HFFc6 (cell line): ENCODE measurements at places on chromosomes 5 and 9. TPM values are rescaled to one million over a fixed set of nuclear protein-coding genes. Genes with fewer than 3 reads are reported as not detected.

- H3K4me3 ChIP-seq, result no peak overlapping the region
- no peaks in the 10 kb centered on the region for H3K4me1 ChIP-seq
- no peaks in the 10 kb centered on the region for H3K27me3 ChIP-seq
- no peaks in the 10 kb centered on the region for H3K36me3 ChIP-seq
Measured at GRCh38 chr9:80691229-80691628, 998.1 kb downstream of the TLE1 start.

GRCh38 chr9:131323629-131324028 lies 34.1 kb downstream of the PLPP7 start:
- no peak overlapping the region for H3K27ac ChIP-seq
- no peaks in the 10 kb centered on the region for H3K36me3 ChIP-seq
- peaks cover 12% of the 10 kb centered on the region for H3K27me3 ChIP-seq
- DNase-seq, result no peak
- no peak overlapping the region for H3K4me3 ChIP-seq

DNA sequence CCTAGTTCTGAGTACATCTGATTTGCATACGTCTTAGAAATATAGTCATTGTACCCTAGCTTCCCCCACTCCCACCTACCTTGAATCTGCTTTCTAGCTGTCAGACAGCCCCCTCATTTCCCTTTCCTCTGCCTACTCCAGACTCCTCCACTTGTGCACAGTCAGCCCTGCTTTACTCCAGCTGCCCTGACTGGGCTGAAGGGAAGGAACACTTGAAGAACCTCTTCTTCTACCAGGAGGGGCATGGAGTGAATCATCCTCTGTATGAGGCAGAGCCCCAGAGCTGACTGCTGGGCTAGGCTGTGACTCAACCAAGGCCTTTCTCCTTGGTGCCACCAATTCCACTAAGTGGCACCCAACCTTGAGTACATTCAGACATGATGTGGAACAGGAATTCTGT lies 18.1 kb upstream of the ZFR start:
- no peaks in the 10 kb centered on the region for H3K27me3 ChIP-seq
- peak overlapping the region; percentile 38 for H3K4me3 ChIP-seq

DNA sequence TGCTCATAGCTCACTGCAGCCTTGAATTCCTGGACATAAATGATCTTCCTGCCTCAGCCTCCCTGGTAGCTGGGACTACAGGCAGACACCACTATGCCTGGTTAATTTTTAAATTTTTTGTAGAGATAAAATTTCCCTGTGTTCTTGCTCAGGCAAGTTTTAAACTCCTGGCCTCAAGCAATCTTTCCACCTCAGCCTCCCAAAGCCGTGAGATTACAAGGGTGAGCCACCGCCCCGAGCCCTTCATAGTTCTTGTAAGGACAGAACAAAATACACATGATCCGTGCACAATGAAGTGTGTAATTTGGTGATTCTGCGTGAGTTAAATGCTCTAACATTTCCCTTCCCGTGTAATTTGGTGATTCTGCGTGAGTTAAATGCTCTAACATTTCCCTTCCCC lies 27.7 kb upstream of the MYO10 start:
- H3K36me3 ChIP-seq, result no peaks in the 10 kb centered on the region
- peaks cover 16% of the 10 kb centered on the region for H3K4me1 ChIP-seq
- H3K4me3 ChIP-seq, result no peak overlapping the region
- H3K27ac ChIP-seq, result no peak overlapping the region
- H3K27me3 ChIP-seq, result no peaks in the 10 kb centered on the region; the same call in 1 of the 2 replicates

DNA sequence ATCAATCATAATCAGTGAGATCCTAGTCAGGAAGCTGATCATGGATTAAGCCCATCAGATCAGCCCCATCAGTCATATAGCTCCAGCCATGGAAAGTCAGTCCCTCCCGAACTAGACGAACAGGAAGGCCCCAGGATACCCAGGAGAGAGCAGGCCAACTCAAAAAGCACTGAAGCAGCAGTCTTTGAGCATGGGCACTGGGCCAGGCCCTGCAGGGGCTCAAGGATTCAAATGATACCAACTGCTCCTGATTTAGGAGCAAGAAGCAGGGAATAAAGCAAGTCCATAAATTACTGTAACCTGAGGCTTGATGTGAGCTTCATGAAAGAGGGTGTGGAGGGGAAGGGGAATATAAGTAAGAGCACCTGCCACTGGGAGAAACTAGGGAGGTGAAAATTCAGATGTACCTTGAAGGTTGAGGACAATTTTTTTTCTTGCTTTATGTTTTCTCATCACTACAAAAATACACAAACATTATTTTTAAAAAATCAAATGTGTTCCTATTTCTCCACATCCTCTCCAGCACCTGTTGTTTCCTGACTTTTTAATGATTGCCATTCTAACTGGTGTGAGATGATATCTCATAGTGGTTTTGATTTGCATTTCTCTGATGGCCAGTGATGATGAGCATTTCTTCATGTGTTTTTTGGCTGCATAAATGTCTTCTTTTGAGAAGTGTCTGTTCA lies 115.2 kb downstream of the SIL1 start:
- peaks cover 2% of the 10 kb centered on the region; the same call in 1 of the 2 replicates for H3K4me1 ChIP-seq
- no peak overlapping the region for H3K4me3 ChIP-seq
- H3K36me3 ChIP-seq, result peaks cover 11% of the 10 kb centered on the region; the same call in 1 of the 2 replicates
- H3K27me3 ChIP-seq, result 0 out of 2 replicates have a peak, but pooled peaks cover 2% of the 10 kb centered on the region
- DNase-seq, result no peak
- no peak overlapping the region for H3K27ac ChIP-seq

DNA sequence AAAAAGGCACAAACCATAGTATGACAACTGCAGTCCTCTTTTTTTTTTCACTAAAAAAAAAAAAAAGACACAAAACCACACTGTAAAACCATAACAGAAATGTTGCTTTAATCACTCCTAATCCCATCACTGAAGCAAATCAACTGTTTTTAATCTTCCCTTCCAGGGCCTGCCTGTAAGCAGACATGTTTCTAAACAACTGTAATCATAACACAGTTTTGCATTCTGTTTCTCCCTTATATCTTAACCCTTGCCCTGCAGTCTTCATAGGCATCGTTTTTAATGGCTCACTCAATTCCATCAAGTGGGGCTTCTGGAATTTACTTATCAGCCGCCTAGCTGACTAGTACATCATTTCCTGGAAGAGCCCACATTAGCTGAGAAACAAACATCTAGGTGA lies 111.0 kb upstream of the SLC25A48 start:
- H3K27me3 ChIP-seq, result peaks cover 21% of the 10 kb centered on the region
- no peak for DNase-seq
- no peaks in the 10 kb centered on the region for H3K36me3 ChIP-seq

GRCh38 chr5:171405615-171406014 lies 13.8 kb upstream of the FGF18 start:
- peak overlapping the region; percentile 67 for H3K27ac ChIP-seq
- peaks cover 9% of the 10 kb centered on the region for H3K27me3 ChIP-seq
- H3K36me3 ChIP-seq, result peaks cover 63% of the 10 kb centered on the region

DNA sequence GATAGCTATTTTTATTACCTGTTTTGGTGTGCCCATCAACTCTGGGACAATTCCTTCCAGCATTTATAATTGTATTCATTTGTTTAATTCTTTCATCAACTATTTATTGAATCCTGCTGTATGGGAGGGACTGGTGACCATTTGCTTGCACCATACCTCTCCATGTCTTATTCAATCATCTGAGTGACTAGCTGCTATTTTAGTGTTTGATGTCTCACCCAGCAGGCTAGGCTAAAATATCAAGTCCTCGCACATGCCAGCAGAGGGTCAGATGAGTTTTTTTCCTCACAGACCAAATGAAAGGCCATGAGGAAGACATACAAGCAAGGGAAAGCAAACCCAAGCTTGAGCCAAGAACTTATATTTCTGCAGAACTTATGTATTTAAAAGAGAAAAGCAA lies 63.9 kb downstream of the CETN3 start:
- no peak overlapping the region for H3K27ac ChIP-seq
- H3K4me1 ChIP-seq, result no peaks in the 10 kb centered on the region
- H3K36me3 ChIP-seq, result no peaks in the 10 kb centered on the region
- DNase-seq, result no peak
- H3K4me3 ChIP-seq, result no peak overlapping the region

GRCh38 chr5:98735806-98736507 lies 37.5 kb upstream of the RGMB start:
- H3K36me3 ChIP-seq, result peaks cover 7% of the 10 kb centered on the region
- H3K4me3 ChIP-seq, result no peak overlapping the region

DNA sequence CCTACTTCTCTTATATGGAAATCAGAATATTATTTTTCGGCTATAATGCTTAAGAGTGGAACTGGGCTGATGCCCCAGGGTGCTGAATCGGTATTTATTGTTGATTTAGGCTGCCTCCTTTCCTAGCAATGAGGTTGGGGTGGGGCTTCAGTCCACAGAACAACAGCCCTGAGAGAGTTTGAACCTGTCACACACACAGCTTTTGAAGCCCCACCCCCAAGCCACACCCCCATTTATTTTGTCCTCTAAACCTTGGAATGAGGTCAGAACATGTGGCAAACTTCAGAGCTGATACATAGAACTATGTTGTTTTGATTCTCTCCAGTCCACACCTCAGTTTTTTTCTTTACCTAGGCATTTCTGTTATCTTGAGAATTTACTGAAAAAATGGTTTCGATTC lies 51.7 kb upstream of the CAMK4 start:
- H3K4me1 ChIP-seq, result no peaks in the 10 kb centered on the region
- no peak for DNase-seq
- no peak overlapping the region for H3K27ac ChIP-seq
- no peaks in the 10 kb centered on the region for H3K36me3 ChIP-seq
- H3K4me3 ChIP-seq, result no peak overlapping the region

GRCh38 chr9:121326130-121326838 lies 43.8 kb downstream of the STOM start:
- peaks cover 10% of the 10 kb centered on the region for H3K27me3 ChIP-seq
- peak overlapping the region; percentile 91 for H3K27ac ChIP-seq
- H3K4me3 ChIP-seq, result no peak overlapping the region
- peak; percentile 66 for DNase-seq
- peaks cover 74% of the 10 kb centered on the region for H3K36me3 ChIP-seq
- peaks cover 59% of the 10 kb centered on the region for H3K4me1 ChIP-seq

DNA sequence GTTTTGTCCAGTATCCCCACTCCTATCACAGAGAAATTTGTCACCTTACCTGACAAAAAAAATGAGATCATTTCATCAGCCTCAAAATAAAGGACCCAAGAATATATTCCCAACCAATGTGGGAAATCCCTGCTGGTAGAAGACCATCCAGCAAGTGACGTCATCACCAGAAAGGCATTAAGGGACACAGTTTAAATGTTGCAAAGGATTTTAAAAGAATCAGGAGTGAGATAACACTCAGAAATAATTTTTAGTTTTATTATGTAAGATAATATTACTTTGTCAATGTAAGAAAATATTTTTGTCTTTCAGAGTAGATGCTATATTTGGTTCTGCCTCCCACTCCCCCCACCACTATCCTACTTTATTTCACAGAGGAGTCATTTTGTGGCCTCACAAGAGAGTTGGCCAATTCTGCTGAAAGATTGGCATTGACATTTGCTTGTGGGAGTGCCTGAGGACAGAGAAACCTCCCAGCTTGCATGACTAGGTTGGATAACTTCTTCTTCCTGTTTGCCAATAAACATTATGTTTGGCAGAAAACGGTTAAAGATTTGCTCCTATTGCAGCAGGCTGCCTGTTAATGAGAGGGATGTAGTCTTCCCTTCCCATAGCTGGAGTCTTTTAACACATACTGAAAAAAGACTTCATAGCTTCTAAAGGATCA lies 288.6 kb upstream of the DAB2 start:
- no peaks in the 10 kb centered on the region for H3K36me3 ChIP-seq
- peaks cover 27% of the 10 kb centered on the region; the same call in 1 of the 2 replicates for H3K4me1 ChIP-seq
- DNase-seq, result no peak
- H3K27ac ChIP-seq, result no peak overlapping the region
- H3K4me3 ChIP-seq, result no peak overlapping the region
- peaks cover 4% of the 10 kb centered on the region; the same call in 1 of the 2 replicates for H3K27me3 ChIP-seq

DNA sequence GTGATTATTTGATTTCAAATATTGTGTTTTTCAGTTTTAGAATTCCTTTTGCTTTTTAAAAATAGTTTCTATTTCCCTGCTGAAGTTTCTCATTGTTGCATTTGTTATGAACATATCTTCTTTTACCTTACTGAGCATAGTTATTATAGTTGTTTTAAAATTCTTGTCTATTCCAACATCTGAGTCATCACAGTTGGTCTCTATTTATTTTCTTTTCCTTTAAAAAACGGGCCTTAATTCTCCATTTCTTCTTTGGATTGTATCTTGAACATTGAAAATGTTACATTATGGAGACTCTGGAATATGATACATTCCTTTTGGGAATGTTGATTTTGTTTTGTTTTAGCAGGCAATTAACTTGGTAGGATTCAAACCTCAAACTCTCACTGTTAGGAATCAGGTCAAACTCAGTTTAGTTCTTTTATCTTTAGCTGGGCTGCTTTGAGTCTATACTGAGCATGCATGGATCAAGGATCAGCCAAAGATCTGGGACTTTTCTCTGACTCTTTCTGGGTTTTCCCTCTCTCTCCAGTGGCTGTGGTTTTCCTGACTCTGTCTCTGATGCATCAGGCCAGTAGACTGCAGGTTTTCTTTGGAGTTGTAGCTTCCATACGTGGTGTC lies 70.3 kb downstream of the TEK start:
- peaks cover 1% of the 10 kb centered on the region; the same call in 1 of the 2 replicates for H3K27me3 ChIP-seq
- H3K4me1 ChIP-seq, result peaks cover 56% of the 10 kb centered on the region
- no peak for DNase-seq
- peaks cover 14% of the 10 kb centered on the region for H3K36me3 ChIP-seq

DNA sequence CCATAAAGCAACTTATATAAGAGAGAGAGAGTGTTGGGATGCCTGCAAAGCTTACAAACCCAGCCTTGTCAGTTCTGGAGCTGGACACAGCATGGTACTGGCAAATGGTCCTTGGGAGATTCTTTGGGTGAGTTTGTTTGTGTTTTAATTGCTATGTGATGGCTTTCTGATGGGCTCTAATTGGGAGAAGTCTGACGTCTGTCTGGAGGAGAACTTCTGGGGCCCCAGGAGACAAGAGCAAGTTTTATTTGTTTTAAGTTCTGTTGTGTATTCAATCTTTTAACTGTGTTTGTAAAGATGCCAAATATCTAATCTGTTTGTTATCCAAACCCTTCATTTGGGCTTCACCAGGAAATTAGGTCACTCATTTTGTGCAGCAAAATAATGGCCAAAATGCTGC lies 50.3 kb upstream of the AFAP1L1 start:
- no peaks in the 10 kb centered on the region; the same call in 1 of the 2 replicates for H3K27me3 ChIP-seq
- peak; percentile 52 for DNase-seq
- peaks cover 39% of the 10 kb centered on the region for H3K4me1 ChIP-seq
- H3K27ac ChIP-seq, result peak overlapping the region; percentile 84

- H3K27me3 ChIP-seq, result no peaks in the 10 kb centered on the region
- H3K27ac ChIP-seq, result no peak overlapping the region
- H3K4me3 ChIP-seq, result no peak overlapping the region
- H3K36me3 ChIP-seq, result no peaks in the 10 kb centered on the region
- no peaks in the 10 kb centered on the region for H3K4me1 ChIP-seq
- DNase-seq, result no peak
Measured at GRCh38 chr5:3320317-3320875, 275.2 kb upstream of the IRX1 start.

Gene LCN12
- not detected in 2 replicates for total RNA-seq

Gene BRD9
- 28.0 to 33.3 TPM (median 32.8 TPM) in 3 replicates for total RNA-seq

Gene TOR1A
- 62.0 to 65.6 TPM (median 63.8 TPM) in 3 replicates for total RNA-seq

Gene LCNL1
- not detected in 3 replicates for total RNA-seq

Gene KIF4B
- 0.05 to 0.13 TPM (median 0.11 TPM) in 3 replicates for total RNA-seq

Gene IGFBPL1
- total RNA-seq, result not detected in 3 replicates

Gene NIPBL
- total RNA-seq, result 34.7 to 35.7 TPM (median 35.4 TPM) in 3 replicates

Gene IL9
- total RNA-seq, result not detected in 2 replicates

Gene GARIN3
- not detected in 3 replicates for total RNA-seq

Gene CDC23
- total RNA-seq, result 26.0 and 29.2 TPM in 2 replicates

Gene TPPP
- 0.27 to 0.29 TPM (median 0.27 TPM) in 3 replicates for total RNA-seq

Gene BARHL1
- total RNA-seq, result not detected in 3 replicates

Gene RRAGA
- total RNA-seq, result 143 to 156 TPM (median 147 TPM) in 3 replicates

Gene TNFSF15
- 0.02 to 0.20 TPM (median 0.11 TPM) in 3 replicates for total RNA-seq

Gene HRCT1
- total RNA-seq, result 3.6 to 4.1 TPM (median 4.1 TPM) in 3 replicates
